ENCODE measurements at places on chromosomes 4 and X. TPM values are rescaled to one million over a fixed set of nuclear protein-coding genes. Genes with fewer than 3 reads are reported as not detected.

The GYG2 gene
- total RNA-seq, result 2.2 TPM

The RNF212 gene
- total RNA-seq, result 5.3 TPM

The GPR82 gene
- 0.98 TPM for total RNA-seq

The TMPRSS11E gene
- 2.3 TPM for total RNA-seq

The FAM47A gene
- not detected for total RNA-seq

The FHDC1 gene
- 5.9 TPM for total RNA-seq

The GUCY1B1 gene
- 24.7 TPM for total RNA-seq

Data from kidney (tissue), 22 donors.